ENCODE measurements at places on chromosomes 16 and 17. TPM values are rescaled to one million over a fixed set of nuclear protein-coding genes. Genes with fewer than 3 reads are reported as not detected.
A peak's percentile ranks its signal among the peaks of the same experiment; 100 is the strongest.

DNA sequence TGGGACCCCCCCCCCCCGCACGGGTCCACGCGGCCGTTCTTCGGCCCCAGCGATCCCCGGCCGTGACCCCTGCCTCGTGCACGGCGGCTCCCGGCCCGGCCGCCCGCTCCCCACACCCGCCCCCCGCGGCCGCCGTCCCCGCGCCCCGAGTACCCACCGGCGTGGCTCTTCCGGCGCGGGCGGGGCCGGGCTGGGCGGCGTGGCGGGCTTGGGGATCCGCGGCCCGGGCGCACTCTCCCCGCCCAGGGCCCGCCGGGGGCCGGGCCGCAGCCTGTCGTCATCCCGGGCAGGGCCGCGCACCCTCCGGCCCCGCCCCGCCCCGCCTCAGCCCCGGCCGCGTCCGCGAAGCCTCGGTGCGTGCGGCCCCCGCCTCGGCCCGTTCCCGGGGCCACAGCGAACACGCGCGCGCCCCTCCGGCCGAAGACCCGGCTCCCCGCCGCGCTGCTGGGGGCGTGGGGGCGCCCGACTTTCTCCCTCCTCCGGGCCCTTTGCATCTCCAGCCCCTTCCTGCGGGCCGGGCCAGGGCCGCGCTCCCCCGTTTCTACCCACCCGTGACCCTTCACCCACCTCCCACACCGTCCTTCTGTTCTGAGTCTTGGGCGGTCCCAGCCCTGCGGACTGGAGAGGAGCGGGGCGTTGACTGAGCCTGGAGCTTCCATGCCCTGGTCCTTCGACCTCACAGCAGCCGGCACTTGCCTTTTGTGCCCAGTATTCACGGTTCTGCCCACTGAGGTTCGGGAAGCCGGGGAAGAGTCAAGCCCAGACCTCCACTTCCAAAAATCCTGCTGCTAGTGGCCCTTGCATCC, 840 bp downstream of the MYO1C start:
- no peak for DNase-seq

DNA sequence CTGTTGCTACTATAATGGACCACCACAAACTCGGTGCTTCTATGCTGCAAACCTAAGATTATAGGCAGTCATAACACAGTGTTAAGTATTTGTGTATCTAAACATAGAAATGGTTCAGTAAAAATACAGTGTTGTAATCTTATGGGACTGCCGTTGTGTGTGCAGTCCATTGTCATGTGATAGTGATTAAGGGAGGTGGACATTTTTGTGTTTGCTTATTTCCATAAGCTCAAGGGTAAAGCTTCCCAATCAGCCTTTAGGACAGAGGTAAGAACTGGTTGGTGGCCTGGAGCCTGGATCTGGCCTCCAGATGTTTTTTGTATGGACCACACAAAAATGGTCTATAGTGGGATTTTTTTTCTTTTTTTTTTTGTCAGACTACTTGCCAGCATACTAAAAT, 29.9 kb downstream of the WWOX start:
- DNase-seq, result no peak

GRCh38 chr17:10313037-10313672, 59.7 kb downstream of the MYH13 start:
- no peak for DNase-seq

DNA sequence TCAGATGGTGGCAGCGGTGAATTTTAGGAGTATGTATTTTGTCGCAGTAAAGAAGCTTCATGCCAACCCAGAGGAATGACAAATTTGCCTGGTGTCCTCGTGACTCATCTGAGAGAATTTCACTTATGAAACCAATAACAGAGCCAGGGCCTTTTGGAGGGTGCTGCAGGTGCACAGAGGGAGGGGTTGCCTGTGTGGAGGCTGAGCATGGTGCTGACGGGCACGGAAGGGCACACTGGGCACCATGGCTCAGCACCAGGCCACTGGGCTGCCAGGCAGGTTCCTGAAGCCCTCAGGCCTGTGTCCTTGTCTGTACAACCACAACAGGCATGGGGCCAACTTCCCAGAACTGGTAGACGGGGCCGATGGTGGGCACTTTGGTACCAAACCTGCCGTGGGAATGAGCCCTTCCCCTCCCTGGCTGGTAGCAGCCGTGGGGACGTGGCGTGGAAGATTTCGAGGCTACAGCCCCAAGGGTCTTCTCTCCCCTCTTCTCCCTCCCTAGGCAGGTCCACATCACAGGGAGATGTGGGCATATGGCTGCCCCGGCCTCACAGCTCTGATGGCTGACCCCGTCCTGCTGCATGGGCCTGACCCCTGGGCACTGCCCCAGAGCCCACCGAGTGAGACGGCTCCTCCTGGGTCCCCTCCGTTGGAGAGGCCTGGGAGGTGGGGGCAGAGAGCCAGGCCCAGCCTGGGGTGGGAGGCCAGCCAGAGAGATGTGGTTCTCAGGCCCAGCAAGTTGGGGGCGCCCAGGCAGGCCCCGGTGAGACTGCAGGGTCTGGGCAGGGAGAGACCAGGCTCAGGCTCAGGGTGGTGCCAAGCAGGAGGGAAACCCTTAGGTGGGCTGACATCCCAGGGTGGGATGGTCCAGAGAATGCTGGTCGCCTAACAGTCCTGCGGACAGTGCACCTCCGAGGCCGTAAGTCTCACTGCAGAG, 30.2 kb upstream of the ZNF469 start:
- no peak for DNase-seq

GRCh38 chr16:74997042-74997491, 1.8 kb upstream of the ZNRF1 start:
- DNase-seq, result no peak

- DNase-seq, result no peak
Observed at GRCh38 chr16:11576427-11577289, 10.1 kb downstream of the LITAF start.

DNA sequence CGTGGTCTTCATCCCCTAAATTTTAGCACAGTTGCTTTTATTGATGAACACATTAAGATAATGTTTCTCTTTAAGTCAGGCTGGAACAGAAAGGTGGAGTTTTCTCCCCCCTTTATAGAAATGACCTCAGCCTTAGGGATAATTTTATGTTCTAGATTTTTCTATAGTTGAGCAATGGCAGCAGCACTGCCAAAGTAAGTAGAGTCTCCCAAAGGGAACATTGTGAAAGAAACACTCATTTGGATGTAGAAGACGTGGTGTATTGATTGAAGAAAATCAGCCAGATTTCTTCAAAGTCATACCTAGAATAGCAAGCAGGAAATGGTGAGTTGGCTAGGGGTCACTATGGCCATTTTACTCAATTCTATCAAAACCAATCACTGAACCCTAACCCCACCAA, 122.5 kb downstream of the DNAH9 start:
- DNase-seq, result no peak

Gene KRTAP1-1
- not detected for total RNA-seq

Gene MT1F
- 1.4 TPM for total RNA-seq

- peak; percentile 96 for DNase-seq
Observed at GRCh38 chr17:29726715-29727252, 104.1 kb upstream of the CORO6 start.

Gene SLC38A8
- not detected for total RNA-seq

Gene KRT28
- total RNA-seq, result not detected

- no peak for DNase-seq
Observed at GRCh38 chr17:82436601-82437324, 13.8 kb downstream of the CYBC1 start.

Gene MYBBP1A
- 79.2 TPM for total RNA-seq

Gene CLEC19A
- not detected for total RNA-seq

- no peak for DNase-seq
Observed at GRCh38 chr17:67639979-67640378, 77.8 kb upstream of the NOL11 start.

Gene SLC12A3
- not detected for total RNA-seq

Gene CYB5D1
- 16.8 TPM for total RNA-seq

DNA sequence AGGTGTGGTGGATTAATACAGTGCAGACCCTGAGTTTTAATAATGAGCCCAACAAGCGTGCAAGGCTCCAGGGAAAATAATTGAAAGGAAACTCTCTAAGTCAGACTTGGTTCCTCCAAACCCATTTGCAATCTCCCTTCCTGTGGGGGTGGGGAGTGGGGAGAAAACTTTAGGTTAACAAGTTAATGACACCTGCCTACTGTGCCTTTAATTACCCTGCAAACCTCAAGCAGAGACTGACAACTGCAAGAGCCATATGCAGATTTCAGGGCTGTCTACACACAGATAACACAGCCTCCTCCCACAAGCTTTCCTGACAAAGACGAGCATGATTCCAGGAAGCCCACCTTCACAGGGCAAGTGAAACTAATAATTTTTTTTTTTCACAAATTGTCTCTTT, 359.3 kb downstream of the HS3ST4 start:
- DNase-seq, result no peak

DNA sequence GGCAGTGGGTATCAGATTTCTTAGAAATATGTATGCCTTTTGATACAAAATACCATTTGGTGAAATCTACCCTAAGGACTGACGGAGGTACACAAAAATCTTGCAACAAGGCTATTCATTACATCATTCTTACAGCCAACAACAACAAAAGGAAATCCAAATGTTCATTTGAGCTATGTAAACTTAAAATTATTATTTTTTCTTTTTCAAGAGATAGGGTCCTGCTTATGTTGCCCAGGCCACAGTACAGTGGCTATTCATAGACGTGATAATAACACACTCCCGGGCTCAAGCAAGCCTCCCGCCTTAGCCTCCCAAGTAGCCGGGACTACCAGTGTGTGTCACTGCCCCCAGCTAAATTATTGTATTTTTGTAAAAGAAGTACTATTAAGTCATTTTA, 9.0 kb downstream of the SRR start:
- DNase-seq, result peak; percentile 65

Gene SDK2
- total RNA-seq, result not detected

- DNase-seq, result no peak
Observed at GRCh38 chr16:56102183-56102686, 89.1 kb upstream of the GNAO1 start.

GRCh38 chr17:32927201-32927723, 691 bp upstream of the TMEM98 start:
- DNase-seq, result peak; percentile 75
